CD4-positive, alpha-beta T cell treated with Interleukin-21 for 1 hour (primary cell): ENCODE measurements at places on chromosomes 6 and 20.

- no peak for DNase-seq
Measured at GRCh38 chr6:71383476-71383875, 94.9 kb downstream of the OGFRL1 start.

DNA sequence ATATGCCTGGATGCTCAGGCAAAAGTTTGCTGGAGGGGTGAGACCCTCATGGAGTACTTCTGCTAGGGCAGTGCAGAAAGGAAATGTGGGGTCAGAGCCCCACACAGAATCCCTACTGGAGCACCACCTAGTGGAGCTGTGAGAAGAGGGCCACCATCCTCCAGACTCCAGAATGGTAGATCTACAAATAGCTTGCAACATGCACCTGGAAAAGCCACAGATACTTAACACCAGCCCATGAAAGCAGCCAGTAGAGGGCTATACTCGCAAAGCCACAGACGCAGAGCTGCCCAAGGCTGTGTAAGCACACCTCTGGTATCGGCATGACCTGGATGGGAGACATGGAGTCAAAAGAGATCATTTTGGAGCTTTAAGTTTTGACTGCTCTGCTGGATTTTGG, 60.7 kb upstream of the GJE1 start:
- DNase-seq: no peak

DNA sequence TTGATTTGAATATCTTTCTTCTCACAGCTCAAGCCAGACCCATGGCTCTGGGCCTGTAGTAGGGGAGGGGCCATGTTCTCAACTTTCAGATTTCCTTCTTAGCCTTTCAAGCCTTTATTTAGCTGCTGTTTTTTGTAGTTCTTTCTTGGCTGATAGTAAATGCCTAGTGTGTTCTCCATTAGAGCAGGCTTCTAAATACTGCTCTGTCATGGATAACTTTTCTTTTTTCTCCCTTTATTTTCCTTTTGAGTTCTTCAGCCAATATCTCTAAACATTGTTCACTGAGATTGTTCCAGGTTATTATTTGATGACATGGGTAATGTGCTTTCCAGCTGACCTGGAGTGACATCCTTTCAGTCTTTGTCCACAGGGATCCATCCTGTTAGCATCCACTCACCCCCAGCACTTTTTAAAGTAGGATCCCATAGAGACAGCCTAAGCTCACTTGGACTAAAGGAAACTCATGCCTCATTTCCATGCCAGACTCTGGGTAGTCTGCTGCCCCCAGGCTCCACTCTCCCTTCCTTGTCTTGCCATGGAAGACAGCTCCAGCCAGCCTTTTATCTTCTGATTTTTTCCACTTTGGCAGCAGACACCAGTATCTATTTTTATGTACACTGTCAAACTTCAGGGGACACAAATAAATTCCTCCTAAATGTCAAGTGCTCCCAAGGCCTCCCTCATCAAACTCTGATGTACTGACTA, 645.6 kb downstream of the RNF144B start:
- no peak for DNase-seq

DNA sequence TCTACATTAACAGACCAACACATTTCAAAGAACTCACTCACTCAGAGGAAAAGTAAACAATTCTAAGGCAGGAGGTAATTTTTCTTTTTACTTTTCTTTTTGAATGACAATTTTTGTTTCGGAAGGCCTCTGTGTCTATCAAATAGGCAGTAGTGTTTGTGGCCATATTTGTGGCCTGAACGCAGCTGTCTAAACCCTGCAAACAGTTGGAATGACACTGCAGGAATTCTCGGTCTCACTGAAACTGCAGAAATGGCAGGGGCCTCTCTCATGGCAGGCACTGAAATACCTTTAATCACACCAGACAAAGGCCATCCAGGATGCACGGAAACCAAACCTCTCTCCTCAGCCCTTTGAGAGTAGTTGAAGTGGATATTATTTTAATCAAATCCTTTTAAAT, 30.4 kb downstream of the FYN start:
- no peak for DNase-seq

- no peak for DNase-seq
Measured at GRCh38 chr6:119979862-119980261, 630.3 kb upstream of the MAN1A1 start.

GRCh38 chr20:2603816-2604505, 48.5 kb upstream of the NOP56 start:
- DNase-seq: no peak

DNA sequence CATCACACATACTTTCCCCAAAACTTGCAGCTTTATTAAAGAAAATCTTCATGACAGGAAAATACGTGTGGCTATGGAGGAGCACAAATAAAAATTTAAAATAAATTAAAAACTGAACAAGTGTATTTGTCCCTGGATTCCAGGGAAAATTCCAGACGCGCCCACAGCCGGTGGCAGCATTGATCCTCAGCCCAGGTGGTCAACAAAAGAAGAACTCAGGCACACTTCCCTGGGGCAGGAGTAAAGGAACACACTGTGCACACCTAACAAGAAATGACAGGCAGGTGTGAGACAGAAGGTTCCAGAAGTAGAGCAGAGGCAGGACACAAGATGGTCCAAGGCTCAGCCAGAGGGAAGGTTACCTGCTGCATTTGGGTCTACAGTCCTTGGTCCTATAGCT, 36.3 kb downstream of the FOXA2 start:
- DNase-seq: no peak

DNA sequence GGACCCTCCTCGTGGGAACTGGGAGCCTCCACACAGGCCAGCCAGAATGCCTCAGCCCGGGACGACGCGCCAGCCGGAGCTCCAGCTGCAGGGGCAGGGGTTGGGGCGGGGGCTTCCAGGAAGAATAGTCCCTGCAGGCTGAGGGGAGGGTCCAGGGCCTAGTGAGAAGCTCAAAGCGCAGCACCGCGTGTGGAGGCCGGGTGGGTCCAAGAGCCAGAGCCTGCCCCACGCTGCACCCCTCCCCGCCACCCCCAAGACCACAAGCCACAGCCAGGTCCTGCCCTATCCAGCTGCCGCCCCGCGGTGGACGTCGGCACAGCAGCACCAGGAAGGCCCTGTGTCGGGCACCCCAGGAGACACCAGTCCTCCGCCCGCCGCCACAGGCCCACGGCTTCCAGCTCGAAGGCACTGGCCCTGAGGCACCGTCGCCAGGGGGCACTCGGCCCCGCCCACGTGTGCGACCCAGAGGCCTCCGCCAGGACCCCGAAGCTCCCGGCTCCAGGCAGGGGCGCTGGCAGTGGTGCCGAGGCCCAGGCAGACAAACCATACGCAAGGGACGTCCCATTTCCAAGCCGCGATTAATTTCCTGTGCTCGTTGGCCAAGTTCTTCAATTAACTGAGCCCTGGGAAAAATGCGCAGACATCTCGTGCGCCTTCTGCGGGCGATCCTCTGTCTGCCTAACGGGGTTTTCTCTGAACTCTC, 19.5 kb downstream of the KCNQ2 start:
- no peak for DNase-seq

GRCh38 chr6:43077981-43078511, 1.9 kb downstream of the PTK7 start:
- no peak for DNase-seq

- no peak for DNase-seq
Measured at GRCh38 chr6:166461821-166462460, 79.2 kb upstream of the MPC1 start.

- DNase-seq: no peak
Measured at GRCh38 chr6:119493980-119494379, 144.4 kb upstream of the MAN1A1 start.

DNA sequence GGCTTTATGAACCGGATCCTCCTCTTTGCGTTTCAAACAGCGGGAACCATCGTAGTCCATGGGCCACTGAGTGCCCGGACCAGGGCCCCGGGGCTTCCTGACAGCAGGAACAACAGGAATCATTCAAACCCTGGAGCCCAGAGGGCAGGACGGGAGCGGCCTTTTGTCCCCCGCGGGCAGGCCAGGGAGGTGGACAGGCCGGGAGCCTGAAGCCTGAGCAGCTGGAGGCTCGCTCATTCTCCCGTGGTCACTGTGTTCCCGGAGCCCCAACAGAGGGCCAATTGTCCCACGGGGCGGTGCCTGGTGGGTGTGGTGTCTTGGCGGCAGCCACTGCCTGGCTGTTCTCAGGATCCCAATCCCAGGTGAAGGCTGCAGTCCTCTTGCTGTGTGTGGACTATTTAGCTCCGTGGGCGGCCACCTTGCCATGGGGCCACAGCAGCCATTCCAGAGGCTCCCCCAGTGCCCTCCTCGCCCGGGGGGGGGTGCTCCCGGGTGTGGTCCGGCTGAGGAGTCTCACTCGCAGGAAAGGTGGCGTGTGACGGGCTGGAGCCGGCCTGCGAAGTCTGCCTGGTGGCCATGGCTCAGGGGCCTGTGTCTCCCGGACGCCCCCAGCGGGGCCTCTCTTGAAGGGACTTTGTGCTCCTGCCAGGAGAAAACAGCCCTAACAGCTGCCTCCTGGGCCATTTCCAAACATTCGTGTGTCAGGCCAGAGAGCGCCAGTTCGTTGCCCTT, 77.2 kb upstream of the BHLHE23 start:
- no peak for DNase-seq

DNA sequence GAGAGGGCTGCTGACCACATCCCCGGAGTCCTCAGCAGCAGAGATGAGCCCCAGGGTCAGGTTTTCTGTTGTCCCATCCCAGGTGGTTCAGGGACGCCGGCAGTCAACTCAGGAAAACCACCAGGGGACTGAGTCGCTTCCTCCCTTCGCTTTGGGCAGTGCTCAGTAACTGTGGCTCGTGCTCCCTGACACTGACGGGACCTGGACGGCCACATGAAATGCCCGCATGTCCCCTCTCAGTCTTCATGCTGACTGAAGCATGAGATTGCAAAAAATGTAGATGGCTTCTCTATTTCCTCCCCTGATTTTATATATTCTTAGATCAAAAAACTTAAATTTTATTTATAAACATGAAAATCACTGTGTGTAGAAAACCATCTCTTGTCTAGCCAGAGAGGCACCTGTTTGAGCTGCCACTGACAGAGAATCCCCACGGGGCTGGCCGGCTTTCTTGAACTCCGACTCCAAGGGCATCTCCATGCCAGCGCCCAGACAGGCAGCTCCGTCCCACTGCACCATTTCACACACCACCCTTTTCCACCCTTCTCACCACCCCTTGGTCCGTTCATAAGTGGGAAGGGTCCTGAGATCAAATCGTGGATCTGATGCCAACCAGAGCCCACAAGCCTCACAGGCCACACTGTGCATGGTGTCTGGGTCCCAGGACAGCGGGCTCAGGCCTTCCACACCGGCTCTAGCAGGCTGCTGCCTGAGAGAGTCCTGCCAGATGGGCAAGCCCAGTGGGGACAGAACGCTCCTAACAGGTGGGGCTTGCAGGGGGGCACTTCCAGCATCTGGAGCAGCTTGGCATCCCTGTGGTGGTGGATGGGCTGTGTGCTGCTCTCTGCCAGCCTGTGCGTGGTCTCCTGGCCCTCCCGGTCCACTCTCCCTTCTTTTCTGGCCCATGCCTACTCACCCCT, 98.2 kb downstream of the SMOC2 start:
- no peak for DNase-seq

DNA sequence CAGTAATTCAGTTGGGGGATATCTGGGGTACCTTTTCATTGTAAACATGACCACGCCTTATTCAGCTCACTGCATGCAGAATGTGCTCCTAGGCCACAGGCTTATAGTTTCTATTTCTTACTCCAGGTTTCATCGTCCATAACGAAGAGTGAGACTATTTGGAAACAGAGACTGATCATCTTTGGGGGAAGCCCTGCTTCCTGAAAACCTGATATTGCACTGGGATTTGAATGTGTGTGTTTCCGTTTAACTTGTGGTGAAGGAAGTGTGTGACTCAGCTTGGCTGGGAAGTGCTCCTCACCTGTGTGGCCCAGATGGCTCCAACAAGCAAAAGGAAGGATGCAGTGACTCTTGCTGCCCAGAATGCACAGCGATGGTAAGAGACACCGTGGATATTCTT, 19.6 kb upstream of the LTV1 start:
- DNase-seq: no peak

DNA sequence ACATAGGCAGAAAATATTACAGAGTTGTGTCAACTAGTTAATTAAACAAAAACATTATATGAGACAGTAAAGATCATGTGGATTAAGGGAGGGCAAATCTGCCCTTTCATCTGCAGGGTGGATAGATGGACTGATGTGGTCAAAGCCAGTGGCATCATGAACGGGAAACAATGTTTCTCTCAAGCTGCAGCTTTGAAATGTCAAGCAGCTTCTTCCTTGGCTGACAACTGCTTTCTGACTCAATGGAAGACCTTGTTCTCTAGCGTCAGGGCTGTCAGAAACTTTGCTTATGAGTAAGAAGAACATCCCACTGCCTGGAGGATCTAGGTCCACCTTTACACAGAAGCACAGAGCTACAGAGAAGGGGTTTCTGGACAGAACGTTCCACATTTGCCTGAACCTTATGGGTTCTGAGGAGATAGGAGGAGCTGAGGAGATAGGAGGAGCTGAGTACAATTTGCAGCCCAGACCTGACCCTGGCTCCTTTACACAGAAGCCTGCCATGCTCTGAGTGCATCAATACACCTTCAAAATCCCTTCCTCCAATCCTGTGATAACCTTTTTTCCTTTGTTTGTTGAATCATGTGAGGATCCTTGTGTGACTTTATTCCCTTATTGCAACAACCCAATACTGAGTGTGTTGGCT, 6.1 kb downstream of the CST5 start:
- no peak for DNase-seq

- DNase-seq: peak; percentile 47
Measured at GRCh38 chr6:149471801-149472200, 13.0 kb downstream of the ZC3H12D start.

- DNase-seq: no peak
Measured at GRCh38 chr6:113907102-113907815, 50.1 kb downstream of the MARCKS start.

- no peak for DNase-seq
Measured at GRCh38 chr6:137471986-137472385, 22.2 kb downstream of the OLIG3 start.

- no peak for DNase-seq
Measured at GRCh38 chr6:167533851-167534250, 209.0 kb downstream of the TTLL2 start.

DNA sequence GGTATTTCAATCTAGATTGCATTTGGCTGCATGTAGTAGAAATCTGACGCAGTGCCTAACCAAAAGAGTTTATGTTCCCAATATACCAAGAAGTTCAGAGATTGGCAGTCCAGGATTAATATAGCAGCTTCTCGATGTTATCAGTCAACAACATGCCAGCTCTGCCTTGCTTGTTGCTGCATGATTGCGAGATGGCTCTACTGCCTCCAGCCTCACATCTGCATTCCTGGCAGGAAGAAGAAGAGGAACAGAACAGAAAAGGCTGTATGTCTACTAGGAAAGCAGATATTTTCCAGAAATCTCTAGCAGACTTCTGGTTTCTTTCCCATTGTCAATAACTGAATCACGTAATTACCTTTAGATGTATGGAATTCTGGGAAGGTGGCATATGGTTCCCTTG, 60.8 kb downstream of the SLC35D3 start:
- no peak for DNase-seq

GRCh38 chr20:63482021-63482587, 9.6 kb upstream of the KCNQ2 start:
- DNase-seq: no peak
